LHCN-M2 (cell line): ENCODE measurements at places on chromosomes 1 and 21. TPM values are rescaled to one million over a fixed set of nuclear protein-coding genes. Genes with fewer than 3 reads are reported as not detected.

Gene AVPR1B
- total RNA-seq, result not detected in 2 replicates

Gene PGLYRP3
- total RNA-seq, result not detected in 2 replicates

Gene VWA5B1
- not detected in 2 replicates for total RNA-seq

Gene INKA2
- 6.3 and 12.5 TPM in 2 replicates for total RNA-seq

Gene BSND
- not detected in 2 replicates for total RNA-seq
